ENCODE measurements at places on chromosomes 5 and 9. TPM values are rescaled to one million over a fixed set of nuclear protein-coding genes. Genes with fewer than 3 reads are reported as not detected.

CNTNAP3B gene
- total RNA-seq: under 0.01 TPM

PCDHB11 gene
- 0.27 TPM for total RNA-seq

C8G gene
- 0.81 TPM for total RNA-seq

DNA sequence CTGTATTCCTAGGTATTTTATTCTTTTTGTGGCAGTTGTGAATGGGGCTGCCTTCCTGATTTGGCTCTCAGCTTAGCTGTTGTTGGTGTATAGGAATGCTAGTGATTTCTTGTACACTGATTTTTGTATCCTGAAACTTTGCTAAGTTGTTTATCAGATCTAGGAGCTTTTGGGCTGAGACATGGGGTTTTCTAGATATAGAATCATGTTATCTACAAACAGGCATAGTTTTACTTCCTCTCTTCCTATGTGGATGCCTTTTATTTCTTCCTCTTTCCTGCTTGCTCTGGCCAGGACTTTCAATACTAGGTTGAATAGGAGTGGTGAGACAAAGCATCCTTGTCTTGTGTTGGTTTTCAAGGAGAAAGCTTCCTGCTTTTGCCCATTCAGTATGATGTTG is 129.9 kb downstream of the DMXL1 start:
- DNase-seq: no peak

ATG12 gene
- total RNA-seq: 16.2 TPM

GPX3 gene
- total RNA-seq: 0.54 TPM

DNA sequence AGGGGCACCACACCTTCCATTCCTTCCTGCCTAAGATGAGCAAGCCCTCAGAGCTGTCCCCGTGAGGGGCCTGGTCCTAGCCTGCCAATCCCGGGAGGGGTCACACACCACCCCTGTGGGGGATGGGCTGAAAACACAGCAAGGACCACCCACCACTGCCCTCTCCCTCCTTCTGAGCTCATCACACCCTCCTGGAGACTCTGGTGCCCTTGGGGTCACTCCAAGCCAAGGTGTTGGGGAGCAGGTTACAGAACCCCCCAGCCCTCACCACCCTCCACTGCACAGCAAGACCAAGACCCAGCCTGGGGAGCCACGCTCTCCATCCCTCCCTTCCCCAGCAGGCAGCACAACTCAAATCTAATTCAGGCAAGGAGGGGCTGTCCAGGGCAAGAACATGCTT is 60.5 kb upstream of the PPP1R26 start:
- no peak for DNase-seq

ECPAS gene
- total RNA-seq: 37.7 TPM

- no peak for DNase-seq
Measured at GRCh38 chr9:117265253-117265652, 149.6 kb downstream of the ASTN2 start.

GRCh38 chr5:58582803-58583491 is at the start of gene RAB3C:
RAB3C (plus strand) TSS chr5:58583075; CDS start chr5:58583209, 134 bp downstream.
- peak; percentile 93 for DNase-seq

GRCh38 chr5:73826301-73827105 is 200.5 kb downstream of the ARHGEF28 start:
- no peak for DNase-seq

DNA sequence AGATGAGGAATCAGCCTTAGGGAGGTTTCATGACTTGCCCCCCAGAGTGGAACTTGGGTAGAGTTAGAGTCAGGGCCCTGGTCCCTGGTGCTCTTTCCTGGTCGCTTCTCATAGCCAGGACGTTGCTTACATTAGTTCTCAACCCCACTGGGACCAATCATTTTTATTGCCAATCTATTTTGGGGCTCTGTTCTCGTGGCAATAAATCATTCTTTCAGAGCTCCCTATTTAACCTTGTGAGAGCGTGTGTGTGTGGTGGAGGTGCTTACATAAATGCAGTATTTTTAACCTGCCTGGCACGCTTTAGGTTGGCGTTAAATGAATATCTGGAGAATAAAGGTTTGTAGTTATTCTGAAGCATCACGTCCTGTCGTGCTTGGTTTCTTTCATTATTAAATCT is 4.1 kb downstream of the TRIO start:
- no peak for DNase-seq

PCDHA1 gene
- not detected for total RNA-seq

- DNase-seq: no peak
Measured at GRCh38 chr5:14257995-14258403, 114.9 kb downstream of the TRIO start.

- no peak for DNase-seq
Measured at GRCh38 chr5:41410737-41411136, 99.7 kb downstream of the PLCXD3 start.

- no peak for DNase-seq
Measured at GRCh38 chr5:23483090-23483489, 24.3 kb upstream of the PRDM9 start.

TNFSF15 gene
- total RNA-seq: under 0.01 TPM

TICAM2 gene
- under 0.01 TPM for total RNA-seq

DNA sequence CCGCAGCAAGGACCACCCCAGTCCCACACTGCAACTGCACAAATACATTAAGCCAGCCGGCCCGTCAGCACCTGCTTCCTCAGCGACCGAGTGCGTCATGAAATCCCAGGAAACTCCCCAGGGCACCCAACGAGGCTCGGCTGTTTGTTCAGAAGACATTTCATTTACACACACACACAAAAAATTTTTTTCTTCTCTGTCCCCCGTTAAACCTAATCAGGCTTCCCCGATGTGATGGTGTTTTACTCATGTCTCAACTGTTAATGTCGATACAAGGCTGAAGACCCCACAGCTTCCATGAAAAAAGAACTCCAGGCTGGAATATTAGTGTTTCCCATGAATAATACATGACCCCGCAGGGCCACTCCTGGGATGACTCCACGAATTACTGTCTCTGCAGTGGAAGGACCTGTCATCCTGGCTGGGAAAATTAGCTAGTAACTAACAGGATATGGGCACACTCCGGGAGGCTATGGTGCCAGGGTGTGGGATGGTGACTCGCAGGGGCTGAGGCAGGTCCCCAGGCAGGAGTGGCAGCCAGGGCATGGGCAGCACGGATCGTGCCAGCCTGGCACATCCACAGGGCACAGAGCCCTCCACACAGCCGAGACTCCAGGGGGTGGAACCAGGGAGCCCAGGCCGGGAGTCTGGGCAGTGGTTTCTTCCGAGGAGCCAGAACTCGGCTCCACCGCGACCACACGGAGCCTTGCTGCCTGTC is 102.4 kb downstream of the VAV2 start:
- DNase-seq: no peak

GNA14 gene
- total RNA-seq: under 0.01 TPM

GRCh38 chr9:83449166-83449565 is 89.0 kb downstream of the FRMD3 start:
- no peak for DNase-seq

STKLD1 gene
- total RNA-seq: 0.81 TPM

DNA sequence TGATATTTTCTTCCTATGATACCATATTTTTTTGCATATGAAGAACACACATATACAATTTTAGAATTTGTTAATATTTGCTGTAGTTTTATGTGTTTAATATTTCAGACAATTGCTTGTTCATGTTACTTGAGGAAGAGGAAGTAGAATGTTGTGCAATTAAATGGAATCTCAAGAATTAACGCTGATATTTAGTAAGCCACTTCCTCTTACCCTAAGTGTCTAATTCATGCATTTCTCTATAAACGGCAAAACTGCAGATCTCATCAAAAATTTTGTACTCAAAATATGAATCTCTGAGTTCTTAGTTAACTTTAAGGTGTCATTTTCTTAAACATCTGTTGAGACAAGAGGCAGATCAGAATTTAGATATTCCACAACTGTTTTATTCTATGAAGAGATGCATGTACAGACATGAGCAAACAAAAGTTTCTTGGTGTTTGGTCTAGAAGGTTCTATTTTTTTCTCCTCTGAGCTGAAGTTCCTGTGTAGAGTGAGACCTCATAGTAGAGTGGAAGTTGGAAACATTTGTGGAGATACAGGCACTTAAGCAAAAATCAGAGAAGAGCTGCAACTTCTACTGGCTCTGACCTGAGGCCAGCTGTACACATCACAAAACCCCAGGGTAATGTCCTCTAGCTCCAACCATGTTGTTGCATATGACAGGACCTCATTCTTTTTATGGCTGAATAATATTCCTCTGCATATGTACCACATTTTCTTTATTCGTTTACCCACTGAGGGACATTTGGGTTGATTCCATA is 16.6 kb upstream of the TGFBI start:
- no peak for DNase-seq

ADAM19 gene
- 2.2 TPM for total RNA-seq

All from hematopoietic multipotent progenitor cell (in vitro differentiated cells).